ENCODE measurements at places on chromosomes 11 and 22.

GRCh38 chr11:30583476-30584280 lies 2.5 kb downstream of the MPPED2 start:
- no peak for DNase-seq

- no peak for DNase-seq
Measured at GRCh38 chr22:47366026-47366767, 603.7 kb downstream of the TBC1D22A start.

DNA sequence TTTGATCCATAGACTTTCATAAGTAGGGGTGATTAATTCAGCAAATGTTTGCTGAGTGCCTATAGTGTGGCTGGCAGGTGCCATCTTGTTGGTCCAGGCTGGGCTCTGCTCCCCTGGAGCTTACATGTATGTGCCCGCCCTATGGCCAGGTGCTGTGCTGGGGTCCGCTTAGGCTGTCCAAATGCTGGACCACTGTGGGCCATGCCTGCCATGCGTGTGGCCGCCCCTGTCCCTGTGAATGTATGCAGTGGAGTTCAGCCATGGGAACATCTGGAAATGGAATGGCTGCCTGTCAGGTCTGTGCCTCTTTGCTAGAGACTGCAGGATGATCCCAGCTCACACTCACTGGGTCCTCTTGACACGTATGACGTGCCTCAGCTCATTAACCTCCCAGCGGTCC lies 594.6 kb downstream of the TBC1D22A start:
- no peak for DNase-seq

DNA sequence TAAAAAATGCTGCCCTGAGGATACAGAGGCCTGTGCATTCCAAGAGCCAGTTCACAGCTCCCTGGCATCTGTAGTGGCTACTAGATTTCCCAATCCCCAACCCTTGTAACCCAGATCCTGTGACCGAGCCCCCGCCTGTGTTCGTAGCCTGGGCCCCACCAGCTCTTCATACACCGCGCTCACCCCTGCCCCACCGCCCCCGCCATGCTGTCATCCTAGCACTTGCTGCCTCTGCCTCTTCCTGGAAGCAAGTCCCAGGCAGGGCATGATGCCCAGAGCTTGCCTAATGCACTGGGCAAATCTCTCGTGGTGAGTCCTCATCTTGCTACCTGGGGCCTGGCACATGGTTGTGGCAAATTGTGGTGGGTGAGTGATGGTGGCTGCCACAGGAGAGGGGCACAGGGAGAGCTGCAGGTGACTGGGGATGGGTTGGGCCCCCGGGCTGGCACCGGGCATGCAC lies 7.1 kb downstream of the MGAT3 start:
- peak; percentile 48 for DNase-seq

DNA sequence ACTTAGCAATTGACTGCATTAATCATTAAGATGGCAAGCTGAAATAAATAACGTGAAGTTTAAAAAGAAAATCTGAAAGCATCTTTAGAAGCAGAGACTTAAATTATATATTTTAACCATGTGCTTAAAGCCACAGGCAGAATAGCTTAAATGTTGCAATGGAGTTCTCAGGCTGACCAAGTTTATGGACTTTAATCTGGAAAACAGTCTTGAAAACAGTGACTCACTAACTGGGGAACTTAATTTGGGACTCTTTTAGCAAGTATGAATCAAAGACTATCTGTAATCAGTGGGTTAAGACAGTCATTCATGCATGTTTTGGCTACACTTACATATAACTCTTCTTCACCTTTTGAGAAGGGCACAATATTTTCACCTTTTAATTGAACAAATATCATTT lies 12.6 kb upstream of the GLYATL1 start:
- no peak for DNase-seq

- DNase-seq: no peak
Measured at GRCh38 chr11:120574876-120575275, 63.3 kb downstream of the GRIK4 start.

GRCh38 chr11:77418155-77418970 lies 55.5 kb downstream of the PAK1 start:
- no peak for DNase-seq

DNA sequence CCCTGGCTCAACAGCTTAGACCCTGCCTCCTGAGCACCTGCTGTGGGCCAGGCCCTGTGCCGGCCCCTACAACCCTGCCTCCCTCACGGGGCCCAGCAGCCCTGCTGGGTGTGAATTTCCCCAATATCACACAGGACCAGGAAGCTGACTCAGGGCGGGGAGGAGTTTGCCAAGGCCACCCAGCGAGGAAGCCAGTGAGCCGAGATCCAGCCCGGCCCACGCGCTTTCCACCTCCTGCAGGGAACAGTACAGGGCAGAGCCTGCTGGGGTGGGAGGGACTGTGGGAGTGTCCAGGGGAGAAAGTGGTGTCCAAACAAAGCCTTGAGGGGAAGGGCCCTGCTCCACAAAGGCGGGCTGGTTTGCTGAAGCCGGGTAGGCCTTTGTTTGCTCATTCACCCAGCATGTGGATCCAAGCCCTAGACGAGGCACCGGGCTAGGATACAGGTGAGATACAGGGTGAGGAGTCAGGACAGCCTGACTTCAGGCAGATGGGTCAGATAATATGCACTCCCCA lies 26.8 kb downstream of the RPL3 start:
- DNase-seq: peak; percentile 93

DNA sequence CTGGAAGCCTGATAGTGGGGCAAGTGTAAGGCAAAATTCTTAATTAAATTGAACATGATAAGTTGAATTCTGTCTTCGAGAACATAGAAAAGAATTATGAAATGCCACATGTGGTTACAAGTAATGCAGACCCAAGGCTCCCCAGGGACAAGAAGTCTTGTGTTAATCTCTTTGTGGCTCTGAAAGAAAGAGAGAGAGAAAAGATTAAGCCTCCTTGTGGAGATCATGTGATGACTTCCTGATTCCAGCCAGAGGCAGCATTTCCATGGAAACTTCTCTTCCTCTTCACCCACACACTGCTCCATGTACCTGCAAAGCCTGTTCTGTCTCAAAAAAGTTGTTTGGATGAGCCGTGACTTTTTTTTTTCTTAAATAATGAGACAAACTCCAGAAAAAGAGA lies 1.9 kb upstream of the TYR start:
- no peak for DNase-seq

DNA sequence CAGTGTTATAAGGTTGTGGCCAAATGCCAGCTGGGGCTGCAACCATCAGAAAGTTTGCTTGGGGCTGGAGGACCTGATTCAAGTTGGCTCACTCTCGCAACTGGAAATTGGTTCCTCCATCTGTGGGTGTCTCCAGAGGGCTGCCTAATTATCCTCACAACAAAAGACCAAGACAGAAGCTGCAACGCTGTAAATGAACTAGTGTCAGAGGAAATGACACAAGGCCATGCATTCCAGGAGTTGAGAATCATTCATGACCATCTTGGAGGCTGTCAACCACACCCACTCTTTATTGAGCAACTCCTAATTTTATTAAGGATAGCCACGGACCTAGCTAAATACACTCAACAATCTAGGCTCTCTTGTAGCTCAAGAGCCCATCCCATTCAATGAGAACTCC lies 1060.8 kb downstream of the OPCML start:
- DNase-seq: no peak

- DNase-seq: no peak
Measured at GRCh38 chr11:105381941-105382340, 227.9 kb upstream of the GRIA4 start.

GRCh38 chr11:9386086-9386485 lies 1.6 kb downstream of the IPO7 start:
- DNase-seq: no peak

- no peak for DNase-seq
Measured at GRCh38 chr11:78533399-78533798, 41.3 kb downstream of the NARS2 start.

GRCh38 chr11:4808476-4808875 lies 4.3 kb upstream of the OR52R1 start:
- DNase-seq: no peak

DNA sequence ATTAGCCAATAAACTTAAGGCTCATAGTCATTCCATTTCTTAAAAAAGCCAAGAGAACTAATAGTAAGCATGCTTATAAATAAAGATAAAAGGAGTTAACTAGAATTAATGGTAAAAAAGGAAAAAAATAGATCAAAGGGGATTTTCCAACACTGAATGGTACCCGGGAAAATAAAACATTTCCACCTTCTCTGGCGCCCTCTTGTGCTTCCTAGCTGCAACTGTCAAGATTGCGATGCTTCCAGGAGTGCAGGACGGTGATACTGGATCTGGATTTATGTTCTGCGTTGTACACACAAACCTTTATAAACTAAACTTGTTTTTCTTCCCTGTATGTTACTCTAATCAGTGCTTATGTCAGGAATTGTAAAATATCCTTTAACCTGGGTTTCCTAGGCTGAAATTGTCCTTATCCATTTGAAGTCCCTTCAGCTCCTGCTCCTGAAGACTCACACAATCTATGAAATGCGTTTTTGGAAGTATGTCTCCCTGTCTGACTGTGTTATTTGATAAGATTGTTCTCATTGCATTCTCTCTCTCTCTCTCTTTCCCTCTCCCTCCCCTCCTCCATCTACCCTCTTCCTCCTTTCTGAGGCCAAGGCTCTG lies 9.6 kb upstream of the HTATIP2 start:
- no peak for DNase-seq

DNA sequence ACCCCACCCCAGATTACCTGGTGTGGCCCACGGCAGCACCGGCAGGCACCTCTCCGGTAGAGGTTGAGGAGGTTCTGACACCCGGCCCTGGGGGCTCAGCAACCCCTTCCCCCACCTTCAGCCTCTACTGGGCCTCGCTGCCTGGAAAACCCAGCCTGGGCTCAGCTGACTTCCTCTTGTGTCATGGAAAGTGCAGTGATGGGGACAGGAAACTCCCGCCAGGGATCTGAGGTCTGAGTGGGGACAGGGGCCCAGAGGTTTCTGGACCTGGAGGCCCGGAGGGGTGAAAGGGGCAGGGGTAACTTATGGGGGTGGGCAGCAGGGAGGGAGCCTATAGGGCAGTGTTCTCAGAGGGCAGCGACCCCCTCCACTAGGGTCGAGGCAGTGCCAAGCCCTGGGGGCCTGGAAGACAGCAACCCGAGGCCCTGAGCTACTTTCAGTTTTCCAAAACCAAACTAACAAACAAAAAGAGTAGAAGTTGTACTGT lies 10.0 kb upstream of the CD5 start:
- no peak for DNase-seq

DNA sequence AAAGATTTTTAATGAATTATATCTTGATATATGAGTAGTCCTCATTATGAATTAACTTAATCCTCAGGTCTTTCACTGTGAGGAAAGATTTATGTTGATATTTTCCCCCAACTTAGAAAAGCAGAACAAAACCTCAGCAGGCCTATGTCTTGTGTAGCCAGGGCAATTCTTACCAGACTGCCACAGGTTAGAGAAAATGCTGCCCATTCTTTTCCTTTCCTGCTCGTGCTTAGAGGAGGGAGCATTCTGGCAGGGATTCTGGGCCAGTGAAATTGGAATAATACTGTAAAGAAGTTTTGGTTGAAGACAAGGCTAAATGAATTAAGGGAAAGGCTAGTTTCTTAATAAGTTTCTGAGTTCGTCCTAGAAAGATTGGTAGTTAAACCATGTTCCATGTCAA lies 56.6 kb downstream of the ZNRF3 start:
- DNase-seq: no peak

DNA sequence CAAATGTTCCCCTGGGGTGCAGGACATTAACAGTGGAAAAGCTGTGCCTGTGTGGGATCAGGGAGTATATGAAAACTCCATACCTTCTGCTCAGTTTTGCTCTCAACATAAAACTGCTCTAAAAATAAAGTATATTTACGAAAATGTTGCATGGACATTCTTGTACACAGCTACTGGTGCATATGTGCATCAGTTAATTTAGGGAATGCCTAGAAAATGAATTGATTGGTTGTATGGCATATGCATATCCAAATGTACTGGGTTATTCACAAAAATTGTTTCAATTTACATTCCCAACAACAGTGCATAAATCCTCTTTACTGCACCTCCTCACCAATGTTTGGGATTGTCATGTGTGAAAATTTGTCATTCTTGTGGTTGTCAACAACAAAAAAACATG lies 251.1 kb upstream of the MPPED2 start:
- no peak for DNase-seq

DNA sequence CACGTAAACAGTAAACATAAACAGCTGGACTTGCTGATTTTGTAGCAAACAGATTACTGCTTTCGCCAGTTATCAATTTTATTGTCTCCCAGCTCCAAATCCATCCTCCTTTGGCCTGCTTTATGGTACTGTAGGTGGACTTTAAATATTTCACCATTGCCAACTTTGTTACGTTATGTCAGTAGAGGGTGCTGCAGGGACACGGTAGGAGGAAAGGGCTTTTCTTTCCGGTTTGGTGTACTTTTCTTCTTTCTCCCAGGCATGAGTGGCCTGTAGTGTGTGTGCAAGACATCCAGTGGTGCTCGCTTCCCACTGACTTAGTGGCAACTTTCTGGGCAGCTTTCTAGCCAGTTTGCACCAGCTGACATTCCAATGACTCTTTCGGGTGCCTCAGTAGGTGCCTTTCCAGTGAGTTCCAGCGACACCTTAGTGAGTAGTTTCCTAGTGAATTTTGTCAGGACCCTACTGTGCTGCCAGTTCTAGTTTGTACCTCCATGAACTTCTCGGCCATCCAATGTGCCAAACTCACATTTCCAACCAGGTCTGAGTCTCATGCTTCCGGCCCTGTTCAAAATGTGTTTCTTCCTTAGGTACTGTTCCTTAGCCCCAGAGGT lies 267.6 kb upstream of the TENM4 start:
- peak; percentile 47 for DNase-seq

DNA sequence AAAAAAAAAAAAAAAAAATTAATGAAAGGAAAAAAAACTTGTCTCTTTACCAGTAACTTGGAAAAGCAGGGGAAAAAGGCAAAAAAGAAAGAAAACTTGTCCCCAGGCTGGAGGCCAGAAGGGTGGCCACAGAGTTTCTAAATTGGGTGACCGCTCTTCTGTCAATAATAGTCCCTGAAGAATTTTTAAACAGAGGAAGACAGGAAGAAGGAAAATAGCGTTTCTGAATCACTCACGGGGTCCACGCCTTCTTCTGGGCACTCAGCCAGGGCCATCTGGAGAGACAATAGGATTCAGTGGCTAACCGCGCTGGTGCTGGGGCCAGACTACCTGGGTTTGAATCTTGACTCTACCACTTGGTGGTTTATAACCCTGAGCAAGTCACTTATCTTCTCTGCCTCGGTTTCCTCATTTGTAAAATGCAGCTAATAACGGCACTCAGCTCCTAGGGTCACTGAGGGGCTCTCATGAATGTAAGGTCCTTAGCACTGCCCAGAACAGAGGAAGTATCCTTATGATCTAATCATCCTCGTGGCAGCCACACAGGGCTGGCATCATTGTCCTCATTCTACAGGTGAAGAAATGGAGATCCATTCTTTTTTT lies 7.0 kb downstream of the C11orf86 start:
- DNase-seq: peak; percentile 73

GRCh38 chr11:123601136-123601535 lies 53.3 kb downstream of the SCN3B start:
- no peak for DNase-seq

- DNase-seq: no peak
Measured at GRCh38 chr22:49460091-49460490, 367.6 kb downstream of the BRD1 start.

DNA sequence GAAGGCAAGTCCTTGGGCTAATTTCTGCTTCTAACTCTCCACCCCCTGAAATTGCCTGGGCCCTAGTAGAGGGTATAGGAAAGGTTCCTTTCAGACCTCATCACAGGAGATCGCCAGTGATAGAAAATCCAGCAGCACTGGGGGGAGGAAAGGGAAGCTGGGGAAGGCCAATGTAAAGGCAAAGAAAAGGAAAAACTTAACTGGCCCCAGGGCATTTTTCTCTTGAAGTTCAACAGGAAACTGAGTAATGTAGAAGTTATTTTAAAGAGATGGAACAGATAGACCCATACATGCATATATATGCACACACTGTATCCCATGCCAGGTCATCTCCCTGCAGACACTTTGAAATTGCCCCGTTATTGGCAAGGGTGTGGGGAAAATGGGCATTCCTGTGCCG lies 134.0 kb downstream of the TRIM44 start:
- peak; percentile 82 for DNase-seq
